AG20443 (cell line): ENCODE measurements at places on chromosomes 7 and 10.
A peak's percentile ranks its signal among the peaks of the same experiment; 100 is the strongest.

DNA sequence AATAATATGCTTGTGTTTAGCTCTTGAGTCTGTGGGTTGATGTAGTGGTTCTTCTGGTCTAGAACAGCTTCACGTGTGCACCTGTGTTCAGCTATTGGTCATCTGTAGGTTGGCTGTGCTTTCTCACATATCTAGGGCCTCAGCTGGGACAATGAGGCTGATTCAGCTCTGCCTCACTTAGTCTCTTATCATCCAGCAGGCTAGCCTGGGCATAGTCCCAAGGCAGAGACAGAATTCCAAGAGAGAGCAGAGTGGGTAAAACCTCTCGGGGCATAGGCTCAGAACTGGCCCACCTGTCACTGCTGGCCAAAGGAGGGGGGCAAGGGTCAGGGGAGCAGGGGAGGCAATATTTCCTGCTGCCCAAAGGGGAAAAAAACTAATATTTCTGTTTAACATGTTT is 32.0 kb upstream of the MXI1 start:
- DNase-seq, result no peak

DNA sequence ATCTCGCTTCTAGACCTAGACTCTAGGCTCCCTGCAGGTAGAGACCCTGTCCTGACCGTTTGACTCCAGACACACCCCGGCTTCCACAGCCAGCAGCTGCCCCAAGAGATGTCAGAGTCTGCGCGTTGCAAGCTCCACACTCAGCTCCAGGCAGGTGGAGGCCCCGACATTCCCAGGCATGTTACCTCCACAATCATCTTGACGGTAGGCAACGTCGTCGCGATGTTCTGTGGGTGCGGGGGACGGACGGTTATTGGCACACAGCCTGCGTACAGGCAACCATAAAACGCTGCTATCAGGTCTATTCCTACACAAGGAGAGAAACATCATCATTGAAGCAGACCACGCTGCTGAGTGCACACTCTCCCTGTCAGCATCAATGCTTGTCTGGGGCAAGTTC is 213.2 kb downstream of the ZMYND11 start:
- DNase-seq, result no peak

- no peak for DNase-seq
Measured at GRCh38 chr10:108014145-108014901, 849.8 kb upstream of the SORCS1 start.

GRCh38 chr7:109835577-109835976 is 1255.3 kb upstream of the LRRN3 start:
- no peak for DNase-seq

DNA sequence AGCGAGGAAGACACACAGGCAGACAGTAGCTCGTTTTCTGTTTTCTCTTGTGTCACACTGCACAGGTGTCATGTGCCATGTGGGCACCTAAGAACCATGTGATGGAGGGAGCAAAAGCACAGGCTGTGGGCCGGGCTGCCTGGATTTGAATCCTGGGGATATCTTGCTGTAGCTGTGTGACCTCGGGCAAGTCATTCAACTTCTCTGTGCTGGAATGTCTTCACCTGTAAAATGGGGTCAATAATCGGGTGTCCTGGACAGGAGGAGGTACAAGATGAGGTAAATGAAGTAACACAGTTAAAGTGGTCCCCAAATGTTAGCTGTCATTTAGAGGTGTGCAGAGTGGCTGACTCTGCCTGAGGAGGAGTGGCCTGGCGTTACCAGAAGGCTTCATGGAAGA is 246.9 kb downstream of the RPS24 start:
- no peak for DNase-seq

DNA sequence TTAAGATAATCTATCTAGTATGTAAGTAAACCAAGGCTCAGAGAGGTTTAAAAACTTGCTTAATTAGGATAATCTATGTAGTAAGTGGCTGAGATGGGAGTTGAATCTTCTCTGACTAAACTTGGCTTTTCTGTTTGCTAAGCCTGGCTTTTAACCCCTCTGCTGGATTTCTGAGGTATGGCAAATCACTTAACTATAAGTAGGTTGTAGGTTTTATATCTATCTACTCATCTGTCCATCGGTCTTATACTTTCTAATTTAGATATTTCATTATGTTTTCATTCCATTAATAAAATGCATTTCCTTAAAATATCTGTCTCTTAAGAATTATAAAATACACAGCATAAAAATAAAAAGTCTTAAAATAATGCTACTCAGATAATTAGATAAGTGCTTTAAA is 59.4 kb downstream of the ST7 start:
- peak; percentile 29 for DNase-seq

- no peak for DNase-seq
Measured at GRCh38 chr7:66119245-66119850, 4.7 kb downstream of the CRCP start.

- DNase-seq, result peak; percentile 91
Measured at GRCh38 chr10:77416311-77417135, 221.1 kb downstream of the KCNMA1 start.

GRCh38 chr10:21020545-21020944 is 123.4 kb upstream of the NEBL start:
- DNase-seq, result no peak

DNA sequence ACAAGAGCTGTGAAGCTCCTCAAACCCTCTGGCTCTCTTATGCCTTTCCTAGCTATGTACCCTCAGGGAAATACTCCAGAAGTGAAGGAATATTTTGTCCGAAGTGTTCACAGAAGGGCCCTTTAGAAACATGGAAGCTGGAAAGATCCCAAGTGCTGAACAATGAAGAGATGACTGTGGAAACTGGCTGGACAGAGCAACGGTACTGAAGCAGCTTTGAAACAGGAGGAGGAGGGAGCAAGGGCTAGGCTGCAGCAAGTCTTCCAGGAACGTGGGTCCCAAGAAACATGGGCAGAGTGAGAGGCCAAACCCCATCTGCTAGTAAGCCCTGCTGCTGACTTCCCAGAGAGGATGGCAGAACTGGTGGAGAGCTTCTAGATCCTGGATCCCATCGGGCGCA is 3.0 kb upstream of the PSAP start:
- peak; percentile 35 for DNase-seq
